ENCODE measurements at places on chromosomes 7 and 10. TPM values are rescaled to one million over a fixed set of nuclear protein-coding genes. Genes with fewer than 3 reads are reported as not detected.

- no peak overlapping the region for H3K4me3 ChIP-seq
- H3K27ac ChIP-seq: no peak overlapping the region
- H3K36me3 ChIP-seq: no peaks in the 10 kb centered on the region
- no peak for DNase-seq
- H3K4me1 ChIP-seq: no peaks in the 10 kb centered on the region
- H3K27me3 ChIP-seq: no peaks in the 10 kb centered on the region
Measured at GRCh38 chr10:22805304-22805703, 90.9 kb upstream of the PIP4K2A start.

GRCh38 chr10:20473023-20473760 is 423.9 kb downstream of the NEBL start:
- H3K27me3 ChIP-seq: peaks cover 2% of the 10 kb centered on the region
- no peaks in the 10 kb centered on the region for H3K36me3 ChIP-seq
- no peaks in the 10 kb centered on the region for H3K4me1 ChIP-seq
- no peak overlapping the region for H3K27ac ChIP-seq
- no peak for DNase-seq
- no peak overlapping the region for H3K4me3 ChIP-seq

DNA sequence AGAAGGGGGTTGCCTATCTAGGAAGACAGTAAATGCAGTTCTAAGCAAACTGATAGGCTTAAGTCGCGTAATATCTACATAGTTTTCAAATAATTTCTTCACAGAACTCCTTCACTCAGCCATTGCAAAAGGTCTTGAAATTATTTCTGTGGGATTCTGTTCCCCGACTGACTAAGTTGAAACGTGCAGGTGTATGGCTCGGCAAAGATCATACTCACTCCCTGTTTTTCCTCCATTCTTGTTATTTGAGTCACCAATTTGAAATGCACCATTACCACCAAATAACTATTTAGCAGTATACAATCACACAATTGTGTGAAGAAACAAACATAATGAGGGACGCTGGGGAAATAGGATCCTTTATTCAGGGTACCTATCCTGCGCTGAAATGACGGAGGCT is 771.1 kb downstream of the GATA3 start:
- no peak overlapping the region for H3K4me3 ChIP-seq
- H3K27ac ChIP-seq: no peak overlapping the region
- H3K36me3 ChIP-seq: no peaks in the 10 kb centered on the region
- H3K4me1 ChIP-seq: no peaks in the 10 kb centered on the region
- DNase-seq: no peak
- H3K27me3 ChIP-seq: no peaks in the 10 kb centered on the region

The MRLN gene
- not detected for total RNA-seq
